ENCODE measurements at places on chromosomes 2 and 18.

DNA sequence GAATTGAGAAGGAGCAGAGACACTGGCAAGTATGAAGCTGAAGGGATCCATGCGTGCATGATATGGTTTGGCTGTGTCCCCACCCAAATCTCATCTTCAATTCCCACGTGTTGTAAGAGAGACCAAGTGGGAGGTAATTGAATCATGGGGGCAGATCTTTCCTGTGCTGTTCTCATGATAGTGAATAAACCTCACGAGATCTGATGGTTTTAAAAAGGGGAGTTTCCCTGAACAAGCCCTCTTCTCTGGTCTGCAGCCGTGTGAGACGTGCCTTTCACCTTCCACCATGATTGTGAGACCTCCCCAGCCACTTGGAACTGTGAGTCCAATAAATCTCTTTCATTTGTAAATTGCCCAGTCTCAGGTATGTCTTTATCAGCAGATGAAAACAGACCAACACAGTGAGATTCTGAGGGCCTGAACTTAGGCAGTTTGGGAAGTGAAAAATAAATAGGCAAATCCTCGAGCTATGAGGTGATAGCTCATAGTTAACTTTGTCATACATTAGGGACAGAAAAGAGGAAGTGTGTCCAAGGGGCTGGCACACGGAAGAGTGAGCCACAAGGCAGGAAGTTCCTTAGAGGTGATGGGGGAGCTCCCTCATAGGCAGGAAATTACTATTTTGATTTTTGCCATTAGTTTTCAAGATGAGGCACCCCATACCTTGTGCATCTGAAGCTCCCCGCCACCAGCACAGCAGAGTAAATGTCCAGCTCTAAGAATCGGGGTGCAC, 658.8 kb upstream of the ID2 start:
- DNase-seq = peak; percentile 53

DNA sequence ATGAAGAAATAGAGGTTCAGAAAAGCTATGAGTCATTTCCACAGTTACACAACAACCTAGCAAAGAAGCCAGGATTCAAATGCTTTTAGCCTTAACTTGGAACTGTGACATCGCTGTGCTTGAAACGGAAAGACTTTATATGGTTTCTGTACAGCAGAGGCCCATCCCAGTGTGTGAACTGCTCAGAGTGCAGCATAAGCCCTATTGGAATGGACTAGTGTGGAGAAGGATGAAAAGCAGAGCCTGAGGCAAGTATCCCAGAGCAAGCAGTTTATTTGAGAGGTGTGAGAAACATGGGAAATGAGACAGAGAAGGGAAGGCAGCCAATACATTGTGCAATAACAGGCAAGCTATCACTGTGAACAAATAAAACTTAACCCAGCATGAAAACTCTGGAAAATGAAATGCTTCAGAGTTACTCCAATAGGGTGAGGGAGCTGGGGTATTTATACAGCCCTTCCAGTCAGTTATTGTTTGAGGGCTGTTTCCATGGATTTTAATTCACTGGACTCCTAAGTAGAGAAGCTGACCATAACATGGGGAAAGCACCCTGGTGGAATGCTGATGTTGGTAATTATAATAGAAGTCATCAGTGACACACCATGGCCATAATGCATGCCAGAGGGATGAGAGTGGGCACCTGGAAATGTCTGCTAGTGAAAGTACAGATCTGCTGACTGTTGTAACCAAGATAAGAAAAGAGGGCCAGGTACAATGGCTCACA, 254.0 kb upstream of the POU3F3 start:
- no peak for DNase-seq

GRCh38 chr18:9790261-9790660, 82.2 kb downstream of the RAB31 start:
- DNase-seq = no peak

DNA sequence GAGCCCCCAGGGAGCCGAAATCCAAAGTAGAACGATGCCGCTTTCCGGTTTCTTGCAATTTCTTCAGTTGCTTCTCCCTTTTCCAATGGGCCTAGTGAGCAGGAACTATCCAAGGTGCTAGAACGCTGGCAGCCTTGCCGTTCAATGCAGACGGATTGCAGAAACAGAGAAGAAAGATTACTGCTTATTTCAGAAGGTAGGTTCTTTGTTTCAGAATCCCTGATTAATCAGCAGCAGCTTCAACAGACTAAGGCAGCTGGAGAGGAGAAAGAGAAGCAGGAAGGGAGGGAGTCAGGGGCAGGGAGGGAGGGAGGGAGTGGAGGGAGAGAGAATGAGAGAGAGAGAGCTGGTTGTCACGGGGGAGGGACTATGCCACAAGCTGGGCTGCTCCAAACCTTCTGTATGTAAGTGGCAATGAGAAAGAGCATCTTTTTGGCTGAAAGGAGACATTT, 576 bp downstream of the NYAP2 start:
- DNase-seq = no peak

DNA sequence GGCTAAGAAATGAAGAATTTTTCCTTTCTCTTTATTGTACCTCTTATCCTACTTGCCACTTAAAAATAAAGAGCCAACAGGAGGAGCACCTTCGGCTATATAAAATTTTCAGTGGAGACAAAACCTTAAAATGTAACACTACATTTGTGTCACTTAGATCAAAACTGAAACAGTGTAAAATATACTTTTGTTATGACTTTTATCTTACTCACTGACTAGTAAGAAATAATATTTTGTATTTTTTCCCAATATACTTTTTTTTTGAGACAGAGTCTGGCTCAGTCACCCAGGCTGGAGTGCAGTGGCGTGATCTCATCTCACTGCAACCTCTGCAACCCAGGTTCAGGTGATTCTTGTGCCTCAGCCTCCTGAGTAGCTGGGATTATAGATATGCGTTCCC, 28.3 kb downstream of the KCNJ13 start:
- DNase-seq = no peak

- DNase-seq = peak; percentile 38
These were observed 1.3 kb downstream of the CERS6 start for GRCh38 chr2:168457190-168457895.

GRCh38 chr18:65093346-65093745, 657.5 kb upstream of the CDH7 start:
- DNase-seq = no peak

GRCh38 chr2:201472411-201472810, 20.9 kb downstream of the STRADB start:
- no peak for DNase-seq

DNA sequence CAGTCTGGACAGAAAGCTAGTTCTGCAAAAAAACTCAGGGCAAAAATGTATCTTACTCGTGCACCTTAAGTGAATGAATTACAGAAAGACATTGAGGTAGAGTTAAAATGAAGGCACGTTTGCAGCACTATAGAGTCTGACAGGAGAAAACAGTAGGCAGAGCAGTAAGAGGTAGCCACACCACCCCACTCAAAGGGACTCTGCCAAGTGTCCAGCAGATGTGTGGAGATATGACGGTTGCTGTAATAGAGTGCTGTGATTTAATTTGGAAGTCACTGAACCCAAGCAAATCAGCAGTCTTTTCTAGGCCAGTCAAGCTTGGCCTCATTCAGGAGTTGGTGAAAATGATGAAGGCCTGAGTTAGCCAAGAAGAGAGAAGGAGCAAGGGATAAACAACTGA, 464.4 kb downstream of the PTPRM start:
- DNase-seq = no peak

GRCh38 chr2:219494952-219495530, 3.6 kb upstream of the GMPPA start:
- no peak for DNase-seq

DNA sequence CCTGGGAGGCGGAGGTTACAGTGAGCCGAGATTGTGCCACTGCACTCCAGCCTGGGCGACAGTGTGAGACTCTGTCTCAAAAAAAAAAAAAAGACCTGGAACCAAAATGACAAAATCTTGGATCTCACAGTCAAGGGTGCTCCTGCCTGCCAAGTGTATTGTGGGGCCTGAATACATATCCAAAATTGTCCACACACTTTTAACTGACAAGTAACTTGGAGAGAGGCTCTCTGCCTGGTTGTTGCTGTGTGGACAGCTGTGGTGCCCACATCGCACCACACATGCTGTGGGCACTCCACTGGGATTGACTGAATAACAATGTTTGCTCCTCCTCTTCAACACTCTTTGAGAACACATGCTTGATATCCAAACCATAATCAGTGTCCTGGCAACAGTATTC, 117.6 kb upstream of the REV1 start:
- no peak for DNase-seq

GRCh38 chr2:150404147-150404546, 83.3 kb downstream of the RND3 start:
- DNase-seq = no peak

GRCh38 chr18:7414459-7414858, 152.7 kb upstream of the PTPRM start:
- DNase-seq = no peak

GRCh38 chr2:135694711-135695110, 46.9 kb upstream of the UBXN4 start:
- no peak for DNase-seq

DNA sequence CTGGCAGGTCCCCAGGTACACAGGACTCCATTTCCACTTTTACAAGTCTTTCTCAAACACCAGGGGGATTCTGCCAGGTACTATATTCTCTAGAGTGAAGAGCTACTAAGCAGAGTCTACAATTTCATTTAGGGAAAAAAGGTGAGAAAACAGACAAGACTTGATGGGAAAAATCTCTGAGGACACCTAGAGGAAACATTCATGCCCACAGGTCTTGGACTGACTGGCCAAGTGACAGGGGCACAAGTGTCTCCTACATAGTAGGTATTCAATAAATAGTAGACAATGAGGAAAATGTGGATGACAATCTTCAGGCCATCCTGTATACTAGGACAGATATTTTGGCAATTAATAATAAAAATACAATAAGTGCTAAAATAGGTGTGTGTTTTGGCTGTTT, 228.6 kb downstream of the CLIP4 start:
- no peak for DNase-seq

Data from GM10248 (cell line).